ENCODE measurements at places on chromosomes 16 and 17.
A peak's percentile ranks its signal among the peaks of the same experiment; 100 is the strongest.

DNA sequence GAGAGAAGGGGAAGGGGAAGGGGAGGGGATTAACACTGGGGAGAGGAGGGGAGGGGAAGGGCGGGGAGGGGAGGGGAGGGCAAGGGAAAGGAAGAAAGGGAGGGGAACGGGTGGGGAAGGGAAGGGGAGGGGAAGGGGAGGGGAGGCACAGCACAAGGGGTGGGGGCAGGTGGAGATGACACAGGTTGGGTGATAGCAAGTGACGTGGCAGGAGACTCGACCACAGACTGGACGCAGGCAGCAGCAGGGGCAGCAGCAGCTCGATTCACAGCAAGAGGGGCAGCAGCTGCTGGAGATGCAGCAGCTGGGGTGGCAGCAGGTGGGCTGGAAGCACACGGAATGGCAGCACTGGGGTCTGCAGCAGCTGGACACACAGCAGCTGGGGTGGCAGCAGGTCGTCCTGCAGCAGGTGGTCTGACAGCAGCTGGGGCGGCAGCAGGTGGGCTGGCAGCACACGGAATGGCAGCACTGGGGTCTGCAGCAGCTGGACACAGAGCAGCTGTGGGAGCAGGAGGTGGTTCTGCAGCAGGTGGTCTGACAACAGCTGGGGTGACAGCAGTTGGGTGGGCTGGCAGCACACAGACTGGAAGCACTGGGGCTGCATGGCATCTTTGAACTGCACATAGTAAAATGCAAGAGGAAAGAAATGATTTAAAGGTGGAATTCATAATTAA, at the start of gene KRTAP4-16:
Gene KRTAP4-16 (minus strand): TSS at position 624 of the 674 bp plus-strand sequence. CDS start 0 bp downstream, at position 624.
- peaks cover 55% of the 10 kb centered on the region for H3K27me3 ChIP-seq
- H3K27ac ChIP-seq, result no peak within 1 kb of the TSS
- H3K4me1 ChIP-seq, result no peaks in the 10 kb centered on the region
- DNase-seq, result no peak

- H3K4me3 ChIP-seq, result no peak overlapping the region
- no peaks in the 10 kb centered on the region for H3K36me3 ChIP-seq
These were observed 145.9 kb upstream of the LHX1 start for GRCh38 chr17:36791150-36791941.

DNA sequence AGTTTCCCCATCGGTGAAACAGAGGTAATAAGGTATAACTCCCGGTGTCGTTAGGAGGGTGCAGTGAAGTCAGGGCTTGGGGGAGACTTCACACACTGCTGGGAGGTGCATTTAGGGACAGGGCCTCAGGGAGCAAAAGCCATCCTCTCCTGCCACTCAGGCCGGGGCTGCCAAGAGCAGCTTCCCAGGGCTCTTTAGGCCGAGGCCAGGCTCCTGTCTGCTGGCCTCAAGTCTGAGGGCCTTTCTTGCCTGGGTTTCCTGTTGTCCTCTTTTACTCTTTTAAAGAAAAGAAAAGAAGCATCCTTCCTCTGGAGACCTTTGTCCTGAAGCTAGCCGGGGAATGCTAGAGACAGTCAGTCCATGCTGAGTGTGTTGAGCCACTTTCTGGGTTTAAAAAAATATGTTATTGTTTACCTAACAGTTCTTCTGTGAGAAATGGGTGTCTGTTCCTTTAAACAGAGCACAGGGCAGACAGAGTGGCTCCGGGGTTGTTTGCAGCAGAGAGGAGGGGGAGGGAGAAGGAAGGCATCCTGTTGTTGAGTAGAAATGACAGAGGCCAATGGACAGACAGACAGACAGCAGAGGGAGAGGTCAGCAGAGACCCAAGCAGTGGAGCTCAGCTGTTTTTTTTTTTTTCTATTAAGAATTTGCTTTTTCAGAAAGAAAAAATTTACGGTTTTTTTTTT, 79.1 kb downstream of the C17orf67 start:
- H3K27me3 ChIP-seq, result no peaks in the 10 kb centered on the region
- H3K4me1 ChIP-seq, result peaks cover 31% of the 10 kb centered on the region
- no peaks in the 10 kb centered on the region for H3K36me3 ChIP-seq
- H3K27ac ChIP-seq, result no peak overlapping the region
- H3K4me3 ChIP-seq, result no peak overlapping the region

- H3K36me3 ChIP-seq, result peaks cover 55% of the 10 kb centered on the region
- peak overlapping the region; percentile 96 for H3K27ac ChIP-seq
- DNase-seq, result peak; percentile 85
- peaks cover 94% of the 10 kb centered on the region for H3K4me1 ChIP-seq
These were observed 4.0 kb downstream of the HIC1 start for GRCh38 chr17:2058586-2059546.

- no peak overlapping the region for H3K27ac ChIP-seq
- peaks cover 19% of the 10 kb centered on the region for H3K4me1 ChIP-seq
- H3K27me3 ChIP-seq, result no peaks in the 10 kb centered on the region
- no peaks in the 10 kb centered on the region for H3K36me3 ChIP-seq
- H3K4me3 ChIP-seq, result no peak overlapping the region
- no peak for DNase-seq
These were observed 26.2 kb downstream of the SLC39A11 start for GRCh38 chr17:73066148-73066884.

- H3K27ac ChIP-seq, result peak overlapping the region; percentile 91
- peaks cover 84% of the 10 kb centered on the region for H3K4me1 ChIP-seq
These were observed 43.2 kb downstream of the CUEDC1 start for GRCh38 chr17:57911834-57912673.

DNA sequence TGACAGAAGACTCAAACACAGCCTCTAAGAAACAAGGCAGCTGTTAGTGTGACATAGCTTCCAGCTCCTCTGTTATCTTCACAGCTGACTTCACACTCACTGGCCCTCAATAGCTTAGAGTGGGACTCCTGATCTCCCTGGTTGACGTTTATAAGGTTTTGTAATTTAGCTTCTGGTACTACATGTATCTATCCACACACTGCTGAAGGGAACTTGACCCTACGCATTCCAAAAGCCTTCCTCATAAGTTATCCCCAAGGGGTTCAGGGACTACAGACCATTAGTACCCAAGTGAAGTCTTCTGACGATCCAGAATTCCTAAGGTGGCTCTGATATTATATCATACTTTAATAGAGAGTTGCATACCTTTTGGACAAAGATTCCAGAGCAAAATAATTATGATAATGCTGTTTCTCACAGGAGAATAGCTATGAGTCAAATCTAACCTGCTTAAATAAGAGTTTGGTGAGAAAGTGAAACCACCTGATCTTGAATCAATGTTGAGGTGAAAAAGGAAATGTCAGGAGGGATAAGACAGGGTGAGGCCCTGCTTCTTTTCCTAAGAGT, 14.5 kb downstream of the ACACA start:
- no peaks in the 10 kb centered on the region for H3K27me3 ChIP-seq
- H3K36me3 ChIP-seq, result no peaks in the 10 kb centered on the region
- peaks cover 17% of the 10 kb centered on the region for H3K4me1 ChIP-seq

DNA sequence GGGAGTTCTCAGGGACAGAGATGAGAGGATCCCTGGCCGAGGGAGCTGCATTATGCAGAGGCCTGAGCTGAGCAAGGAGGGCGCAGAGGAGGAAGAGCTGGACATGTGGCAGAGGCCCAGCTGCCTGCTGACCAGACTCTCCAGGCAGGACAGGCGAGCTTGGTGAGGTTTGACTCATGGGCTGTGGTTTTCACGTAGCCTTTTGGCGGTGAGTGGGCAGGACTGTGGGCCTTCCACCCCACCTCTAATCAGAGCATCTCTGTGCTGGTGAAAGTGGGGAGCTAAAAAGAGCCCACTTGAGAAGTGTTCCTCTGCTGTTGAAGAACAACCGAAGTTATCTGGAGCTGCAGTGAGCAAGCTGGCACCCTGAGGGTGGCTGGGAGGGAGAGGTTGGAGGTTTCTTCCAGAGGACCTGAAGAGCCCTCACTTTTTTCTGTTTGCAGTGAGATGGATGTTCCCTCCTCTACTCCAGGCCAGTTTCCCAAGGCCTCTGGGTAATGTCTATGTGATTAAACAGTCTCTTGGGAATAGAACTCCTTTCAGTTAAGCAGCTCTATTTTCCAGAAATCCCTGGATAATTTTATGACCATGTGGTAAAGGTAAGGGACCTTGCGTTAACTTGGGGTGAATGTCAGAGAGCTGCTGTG, 11.9 kb downstream of the EPN2 start:
- DNase-seq, result peak; percentile 47
- peaks cover 94% of the 10 kb centered on the region for H3K4me1 ChIP-seq
- H3K27me3 ChIP-seq, result no peaks in the 10 kb centered on the region
- peak overlapping the region; percentile 32 for H3K4me3 ChIP-seq
- H3K27ac ChIP-seq, result peak overlapping the region; percentile 91
- H3K36me3 ChIP-seq, result no peaks in the 10 kb centered on the region

DNA sequence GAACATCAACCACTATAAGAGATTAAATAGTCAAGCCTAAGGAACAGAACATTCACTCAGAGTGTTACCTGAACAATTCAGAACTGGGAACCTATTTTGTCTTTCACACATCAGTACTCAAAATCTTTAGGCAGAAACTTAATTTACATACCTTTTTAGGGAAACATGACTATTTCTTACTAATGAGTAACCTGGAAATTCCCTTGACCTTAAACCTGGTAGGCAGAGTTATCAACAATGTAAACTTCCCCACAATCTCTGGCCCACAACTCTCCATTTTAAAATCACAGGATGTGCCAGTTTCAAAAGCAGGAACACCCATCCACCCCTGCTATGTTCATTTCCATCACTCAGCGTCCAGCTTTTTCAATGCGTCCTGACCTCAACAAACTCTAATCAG, 132.9 kb upstream of the ANKFN1 start:
- no peak overlapping the region for H3K4me3 ChIP-seq
- no peaks in the 10 kb centered on the region for H3K4me1 ChIP-seq
- DNase-seq, result no peak

Measured in left ventricle myocardium inferior (tissue), 1 donor.